Neural crest cell (in vitro differentiated cells): ENCODE measurements at places on chromosomes 6 and 20. TPM values are rescaled to one million over a fixed set of nuclear protein-coding genes. Genes with fewer than 3 reads are reported as not detected.

LINC00237 gene
- not detected in 2 replicates for total RNA-seq

- no peak for DNase-seq
Observed at GRCh38 chr20:44587035-44587980, 4.9 kb downstream of the PKIG start.

- no peak for DNase-seq
Observed at GRCh38 chr6:71902261-71902660, 15.9 kb downstream of the RIMS1 start.

DNA sequence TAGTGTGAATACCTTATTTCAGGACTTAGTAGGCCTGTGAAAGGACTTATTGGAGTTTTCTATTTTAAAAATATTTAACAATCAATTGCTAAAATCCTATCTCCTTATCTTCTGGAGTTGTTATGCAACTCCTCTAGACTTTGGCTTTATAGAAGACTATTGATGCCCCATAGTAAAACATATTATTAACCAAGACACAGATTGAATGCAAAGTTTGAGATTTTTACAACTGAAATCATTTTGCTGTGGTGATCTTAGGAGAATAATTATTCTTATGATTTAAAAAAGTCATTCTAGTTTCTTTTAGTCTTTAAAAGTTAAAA, 4.5 kb downstream of the HEY2 start:
- no peak for DNase-seq

DNA sequence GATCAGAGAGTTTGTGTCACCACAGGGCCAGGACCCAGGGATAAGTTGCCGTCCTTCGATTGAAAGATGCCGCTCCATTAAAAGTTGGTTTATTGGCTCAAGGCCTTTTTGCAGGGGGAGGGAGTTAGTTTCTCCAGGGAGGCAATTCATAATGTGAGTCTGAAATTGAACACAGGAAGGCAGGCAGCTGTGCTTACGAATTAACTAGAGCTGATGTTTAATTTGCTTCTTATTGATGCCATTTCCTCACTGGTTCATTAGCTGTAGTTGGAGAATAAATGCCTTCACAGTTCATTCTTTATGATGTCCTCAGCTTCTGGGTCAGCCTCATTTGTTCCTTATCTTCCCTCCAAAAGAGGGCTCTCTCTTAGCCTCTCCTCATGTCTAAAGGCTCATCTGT, 113.2 kb upstream of the PTPRT start:
- DNase-seq: no peak

DNA sequence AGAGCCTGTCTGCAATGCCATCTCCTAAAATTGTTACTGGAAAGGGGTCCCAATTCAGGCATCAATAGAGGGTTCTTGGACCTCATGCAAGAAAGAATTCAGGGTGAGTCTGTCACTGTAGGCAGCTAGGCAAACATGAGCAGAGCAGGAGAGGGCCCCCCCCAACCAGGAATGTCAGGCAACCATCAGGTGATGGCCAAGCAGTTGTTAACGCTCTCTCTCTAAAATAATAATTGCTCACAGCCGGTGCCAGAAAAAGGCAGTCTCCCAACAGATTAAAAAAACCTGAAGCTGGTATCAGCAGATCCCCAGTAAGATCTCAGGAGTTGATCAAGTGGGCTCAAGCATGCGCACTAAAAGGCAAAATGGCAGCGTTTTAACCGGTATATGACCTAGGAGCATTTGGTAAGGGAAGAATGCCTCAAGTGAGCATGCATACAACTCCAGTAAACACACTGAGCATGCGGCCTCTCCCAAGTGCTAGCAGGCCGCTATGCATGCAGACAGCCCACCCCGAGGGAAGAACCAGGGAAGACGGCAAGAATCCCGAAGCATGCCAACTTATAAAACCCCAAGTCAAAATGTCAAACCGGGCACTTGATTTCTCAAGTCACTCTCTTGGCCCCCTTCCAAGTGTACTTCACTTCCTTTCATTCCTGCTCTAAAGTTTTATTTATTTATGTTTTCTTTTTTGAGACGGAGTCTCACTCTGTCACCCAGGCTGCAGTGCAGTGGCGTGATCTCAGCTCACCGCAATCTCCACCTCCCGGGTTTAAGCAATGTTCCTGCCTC, 44.0 kb upstream of the RNGTT start:
- no peak for DNase-seq

DNA sequence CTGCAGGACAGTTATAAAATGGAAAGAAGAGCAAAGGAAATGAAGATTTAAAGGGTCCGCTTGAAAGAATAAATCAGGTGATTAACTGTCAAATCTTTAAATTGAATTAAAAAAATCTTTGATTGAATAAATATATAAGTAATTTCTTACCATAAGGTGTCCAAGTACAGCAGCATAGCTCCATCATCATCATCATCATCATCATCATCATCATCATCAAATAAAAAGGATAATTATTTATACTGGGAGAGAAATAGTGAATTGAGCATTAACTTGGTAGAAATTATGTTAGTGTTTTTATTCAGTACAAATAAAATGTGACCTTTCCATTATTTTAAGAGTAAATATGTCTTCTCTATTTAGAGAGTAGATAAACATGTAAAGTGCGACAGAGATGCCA, 745.6 kb upstream of the MARCKS start:
- no peak for DNase-seq

DNA sequence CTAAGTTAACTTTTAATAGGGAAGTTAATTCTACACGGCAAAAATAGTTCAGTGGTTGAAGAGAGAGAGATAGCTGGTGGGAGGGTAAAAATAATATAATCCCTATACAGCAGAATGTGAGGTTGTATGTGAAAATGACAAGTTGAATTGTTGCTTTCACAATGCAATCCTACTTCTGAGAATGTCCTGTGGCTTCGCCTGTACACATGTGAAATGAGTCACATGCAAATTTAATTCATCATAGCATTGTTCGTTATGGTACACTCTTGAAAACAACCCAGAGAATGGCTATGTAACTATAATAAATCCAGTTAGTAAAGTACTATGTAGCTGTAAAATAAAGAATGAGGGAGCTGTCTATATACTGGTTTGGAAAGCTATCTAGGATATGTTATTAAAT, 46.0 kb upstream of the HINT3 start:
- no peak for DNase-seq
